ENCODE measurements at places on chromosomes 6 and 20.

GRCh38 chr20:38002422-38002821 is 30.8 kb downstream of the TTI1 start:
- DNase-seq, result no peak

GRCh38 chr20:14142171-14142570 is 146.9 kb downstream of the MACROD2 start:
- DNase-seq, result no peak

- DNase-seq, result no peak
Measured at GRCh38 chr20:52081066-52081465, 110.5 kb downstream of the ZFP64 start.

GRCh38 chr6:111478749-111479148 is 4.3 kb downstream of the REV3L start:
- DNase-seq, result peak; percentile 77

- no peak for DNase-seq
Measured at GRCh38 chr6:150676344-150676743, 76.7 kb downstream of the PLEKHG1 start.

DNA sequence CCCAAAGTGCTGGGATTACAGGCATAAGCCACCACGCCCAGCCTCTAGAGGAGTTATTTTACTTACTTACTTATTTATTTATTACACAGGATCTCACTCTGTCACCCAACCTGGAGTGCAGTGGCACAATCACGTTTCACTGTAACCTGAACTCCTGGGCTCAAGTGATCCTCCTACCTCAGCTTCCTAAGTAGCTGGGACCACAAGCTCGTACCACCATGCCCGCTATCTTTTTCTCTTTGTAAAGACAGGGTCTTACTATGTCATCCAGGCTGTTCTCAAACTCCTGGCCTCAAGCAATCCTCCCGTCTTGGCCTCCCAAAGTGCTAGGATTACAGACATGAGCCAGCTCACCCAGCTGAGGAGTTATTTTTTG is 1.6 kb upstream of the TRIB3 start:
- no peak for DNase-seq

DNA sequence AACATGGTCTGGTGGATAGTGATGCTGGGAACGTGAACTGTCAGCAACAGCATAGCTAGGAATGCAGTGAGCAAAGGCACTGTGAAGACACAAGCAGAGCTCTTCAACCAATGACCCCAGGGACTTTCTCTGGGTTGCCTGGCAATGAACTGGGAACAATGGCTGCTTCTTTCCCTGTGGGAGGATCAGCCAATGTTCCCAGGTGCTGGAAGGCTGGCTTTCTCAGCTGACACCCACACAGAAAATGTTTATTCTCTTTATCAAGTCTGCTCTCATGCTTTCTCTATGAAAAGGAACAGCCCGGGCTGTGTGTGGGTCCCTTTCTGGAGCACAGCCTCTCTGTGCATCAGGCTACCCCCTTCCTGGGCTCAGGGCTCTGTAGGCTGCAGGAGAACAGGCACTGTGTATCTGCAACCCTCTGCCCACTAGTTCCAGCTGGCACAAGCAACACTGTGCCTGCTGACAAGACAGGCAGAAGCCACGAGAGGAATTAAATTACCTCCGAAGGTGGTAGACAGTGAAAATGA is 54.2 kb downstream of the HFE start:
- DNase-seq, result no peak

GRCh38 chr6:43702534-43703440 is 15.2 kb upstream of the MRPS18A start:
- DNase-seq, result no peak

DNA sequence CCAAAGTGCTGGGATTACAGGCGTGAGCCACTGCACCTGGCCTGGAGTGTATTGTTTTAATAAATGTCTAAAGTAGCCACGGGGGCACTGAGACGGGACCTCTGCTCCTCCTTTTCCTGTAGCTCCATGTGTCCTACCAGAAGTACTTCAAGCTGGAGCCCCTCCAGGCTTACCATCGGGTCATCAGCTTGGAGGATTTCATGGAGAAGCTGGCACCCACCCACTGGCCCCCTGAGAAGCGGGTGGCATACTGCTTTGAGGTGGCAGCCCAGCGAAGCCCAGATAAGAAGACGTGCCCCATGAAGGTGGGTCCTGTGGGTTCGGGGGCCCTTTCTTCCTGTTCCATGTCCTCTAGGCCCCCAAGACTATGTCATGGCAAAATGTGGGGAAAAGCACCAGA is 7.5 kb downstream of the POFUT1 start:
- no peak for DNase-seq

DNA sequence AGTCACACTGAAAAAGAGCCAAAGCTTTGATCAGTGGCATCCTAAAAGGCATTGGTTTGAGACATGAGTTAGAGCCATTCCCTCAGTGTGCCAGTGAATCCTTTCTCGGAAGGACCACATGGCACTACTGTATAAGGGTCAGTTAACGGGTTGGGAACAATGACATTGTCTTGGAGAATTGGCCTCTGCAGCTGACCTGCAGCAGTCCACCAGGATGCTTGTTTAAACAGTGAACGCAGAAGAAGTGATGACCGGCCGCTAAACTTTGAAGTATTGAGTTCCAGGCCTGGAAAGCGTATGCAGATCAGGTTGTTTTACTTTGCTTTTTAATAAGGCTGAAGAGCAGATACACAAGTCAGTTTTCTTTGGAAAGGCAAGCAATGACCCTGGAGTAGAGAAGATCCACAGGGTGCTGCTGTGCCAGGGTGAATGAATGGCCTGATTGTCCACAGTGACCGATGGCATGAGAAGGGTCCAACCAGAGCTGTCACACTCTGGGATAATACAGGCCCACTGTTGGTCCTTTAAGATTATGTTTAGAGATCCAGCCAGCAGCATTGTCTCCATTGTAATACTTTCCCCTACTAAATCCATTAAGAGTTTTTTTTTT is 57.8 kb downstream of the GMPR start:
- DNase-seq, result no peak

- no peak for DNase-seq
Measured at GRCh38 chr6:43455531-43456428, at the start of gene DLK2. Gene DLK2, minus strand, starts transcription at chr6:43455548. Its CDS starts 723 bp downstream, at chr6:43454825.

DNA sequence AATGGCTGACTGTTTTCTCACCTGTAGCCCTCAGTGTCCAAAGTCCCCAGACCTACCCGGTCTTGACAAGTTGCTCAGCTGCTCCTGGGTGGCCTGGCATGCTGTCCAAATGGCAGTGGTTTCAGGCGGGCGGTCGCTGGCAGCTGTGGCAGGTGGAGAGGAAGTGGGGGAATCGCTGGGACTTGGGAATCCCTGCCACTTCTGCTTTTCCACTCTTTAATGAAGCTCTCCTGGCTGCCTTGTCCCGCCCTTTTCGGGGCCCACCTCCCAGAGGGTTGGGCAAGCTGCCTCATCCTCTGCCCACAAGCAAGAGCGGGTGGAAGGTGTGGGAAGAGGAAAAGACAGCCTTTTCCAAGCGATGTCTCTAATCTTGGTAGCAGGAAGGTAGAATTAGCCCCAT is at the start of gene OCSTAMP:
OCSTAMP (minus strand) TSS at position 194 of the 400 bp plus-strand sequence; CDS start at position 100, 94 bp downstream.
- DNase-seq, result peak; percentile 91

DNA sequence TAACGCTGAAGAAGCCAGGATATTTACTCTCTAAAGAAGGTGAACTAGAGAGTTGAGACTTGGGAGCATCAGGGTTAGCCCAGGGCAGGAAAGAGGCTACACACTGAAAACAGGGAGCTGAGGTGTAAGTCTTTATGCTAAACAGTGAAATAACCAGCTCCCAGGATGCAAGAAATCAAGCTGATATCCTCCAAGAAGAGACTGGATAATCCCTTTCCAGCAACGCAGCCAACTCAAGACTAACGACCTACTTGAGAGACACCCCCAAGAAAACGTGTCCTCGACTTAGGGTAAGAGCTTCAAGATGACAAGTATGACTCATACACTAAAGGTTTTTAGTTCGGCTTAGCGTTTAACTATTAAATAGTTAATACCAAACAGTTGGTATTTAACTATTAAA is 202.2 kb downstream of the TASP1 start:
- DNase-seq, result no peak

Measured in MV-4-11 (cell line).